ENCODE measurements at places on chromosomes 16 and 17. TPM values are rescaled to one million over a fixed set of nuclear protein-coding genes. Genes with fewer than 3 reads are reported as not detected.

- H3K36me3 ChIP-seq = no peaks in the 10 kb centered on the region
- no peak overlapping the region for H3K27ac ChIP-seq
- H3K4me1 ChIP-seq = peaks cover 9% of the 10 kb centered on the region
- H3K4me3 ChIP-seq = no peak overlapping the region
- no peaks in the 10 kb centered on the region for H3K27me3 ChIP-seq
Observed at GRCh38 chr16:82694239-82694874, 67.6 kb downstream of the CDH13 start.

- H3K36me3 ChIP-seq = no peaks in the 10 kb centered on the region
- H3K4me3 ChIP-seq = no peak overlapping the region
- H3K27me3 ChIP-seq = no peaks in the 10 kb centered on the region
- H3K4me1 ChIP-seq = peaks cover 35% of the 10 kb centered on the region
Observed at GRCh38 chr16:10738231-10739077, 5.2 kb upstream of the NUBP1 start.

GRCh38 chr16:11586378-11586855, 302 bp downstream of the LITAF start:
- H3K27me3 ChIP-seq = no peaks in the 10 kb centered on the region
- DNase-seq = no peak
- peak overlapping the region; percentile 96 for H3K27ac ChIP-seq
- peaks cover 25% of the 10 kb centered on the region for H3K4me1 ChIP-seq
- no peaks in the 10 kb centered on the region for H3K36me3 ChIP-seq
- peak overlapping the region; percentile 93 for H3K4me3 ChIP-seq

DNA sequence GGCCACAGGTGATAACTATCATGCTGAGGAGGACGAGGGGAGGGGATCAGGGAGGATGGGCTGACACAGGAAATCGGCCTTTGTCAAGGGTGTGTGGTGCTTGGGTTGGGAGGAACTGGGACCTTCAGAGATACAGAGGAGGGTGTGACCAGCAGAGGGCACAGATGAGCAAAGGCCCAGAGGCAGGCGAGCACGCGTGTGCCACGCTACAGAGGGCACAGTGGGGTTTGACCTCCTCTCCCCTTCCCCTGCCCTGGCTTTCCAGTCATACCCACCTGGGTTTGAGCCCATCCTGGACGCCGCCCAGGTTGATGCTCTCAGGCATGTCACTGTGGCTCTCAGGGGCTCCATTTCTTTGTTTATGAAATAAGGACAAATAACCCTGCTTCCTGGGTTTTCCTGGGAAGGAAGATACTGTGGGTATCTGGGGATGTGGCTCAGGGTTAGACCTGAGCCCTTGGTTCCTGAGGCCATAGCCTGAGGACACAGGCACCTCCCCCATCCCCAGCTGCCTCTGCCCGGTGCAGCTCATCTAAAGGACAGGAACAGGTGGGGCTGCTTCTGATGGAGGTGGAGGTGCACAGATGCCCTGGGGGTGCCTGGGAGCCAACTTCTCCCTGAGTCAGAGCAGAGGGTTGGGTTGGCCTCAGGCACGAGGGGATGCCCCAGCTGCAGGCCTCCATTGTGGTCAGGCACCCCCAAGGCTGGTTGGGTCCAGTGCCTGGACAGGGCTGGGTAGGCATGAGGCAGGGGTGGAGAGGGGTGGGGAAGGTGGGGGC, 51.8 kb downstream of the BEAN1 start:
- DNase-seq = peak; percentile 38
- no peaks in the 10 kb centered on the region for H3K27me3 ChIP-seq
- H3K4me3 ChIP-seq = no peak overlapping the region
- peaks cover 11% of the 10 kb centered on the region for H3K4me1 ChIP-seq
- H3K27ac ChIP-seq = no peak overlapping the region

- no peak overlapping the region for H3K4me3 ChIP-seq
- H3K27me3 ChIP-seq = no peaks in the 10 kb centered on the region
- no peak for DNase-seq
- H3K27ac ChIP-seq = no peak overlapping the region
Observed at GRCh38 chr16:79320956-79321355, 279.6 kb downstream of the MAF start.

- no peaks in the 10 kb centered on the region for H3K4me1 ChIP-seq
- H3K36me3 ChIP-seq = no peaks in the 10 kb centered on the region
- no peaks in the 10 kb centered on the region for H3K27me3 ChIP-seq
Observed at GRCh38 chr16:80614908-80615671, 74.3 kb downstream of the DYNLRB2 start.

GRCh38 chr16:85422632-85423550, 190.2 kb upstream of the GSE1 start:
- no peak overlapping the region for H3K27ac ChIP-seq
- H3K4me1 ChIP-seq = no peaks in the 10 kb centered on the region
- no peaks in the 10 kb centered on the region for H3K36me3 ChIP-seq
- no peak overlapping the region for H3K4me3 ChIP-seq
- no peak for DNase-seq

DNA sequence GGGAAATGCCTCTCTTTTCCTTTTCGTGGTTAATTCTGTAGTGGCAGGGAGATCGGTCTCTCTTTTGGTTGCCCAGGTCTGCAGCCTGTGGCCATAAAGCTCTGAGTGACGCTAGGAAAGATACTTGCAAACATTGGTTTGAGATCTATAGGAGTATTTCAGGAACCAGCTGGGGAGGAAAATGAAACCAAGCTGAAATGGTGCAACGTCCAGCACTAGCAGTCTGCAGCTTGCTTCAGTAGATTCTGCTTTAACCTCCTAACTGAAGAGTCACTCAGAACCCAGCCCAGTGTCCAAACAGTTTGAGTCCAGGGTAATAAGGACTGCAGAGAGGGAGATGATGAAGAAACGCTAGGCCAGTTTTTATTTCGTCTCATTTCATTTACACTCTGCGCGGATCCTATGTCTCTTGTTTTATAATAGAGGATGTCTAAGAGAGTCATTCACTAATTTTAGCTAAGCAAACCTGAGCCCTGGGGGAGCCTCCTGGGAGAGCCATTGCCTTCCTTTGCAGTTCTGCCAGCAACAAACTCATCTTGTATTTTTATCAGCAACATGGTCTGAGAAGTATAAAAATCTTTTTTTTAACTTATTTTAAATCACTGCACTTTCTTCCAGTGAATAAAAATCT, 12.0 kb downstream of the SP2 start:
- DNase-seq = no peak
- H3K27ac ChIP-seq = peak overlapping the region; percentile 95
- no peaks in the 10 kb centered on the region for H3K36me3 ChIP-seq

DNA sequence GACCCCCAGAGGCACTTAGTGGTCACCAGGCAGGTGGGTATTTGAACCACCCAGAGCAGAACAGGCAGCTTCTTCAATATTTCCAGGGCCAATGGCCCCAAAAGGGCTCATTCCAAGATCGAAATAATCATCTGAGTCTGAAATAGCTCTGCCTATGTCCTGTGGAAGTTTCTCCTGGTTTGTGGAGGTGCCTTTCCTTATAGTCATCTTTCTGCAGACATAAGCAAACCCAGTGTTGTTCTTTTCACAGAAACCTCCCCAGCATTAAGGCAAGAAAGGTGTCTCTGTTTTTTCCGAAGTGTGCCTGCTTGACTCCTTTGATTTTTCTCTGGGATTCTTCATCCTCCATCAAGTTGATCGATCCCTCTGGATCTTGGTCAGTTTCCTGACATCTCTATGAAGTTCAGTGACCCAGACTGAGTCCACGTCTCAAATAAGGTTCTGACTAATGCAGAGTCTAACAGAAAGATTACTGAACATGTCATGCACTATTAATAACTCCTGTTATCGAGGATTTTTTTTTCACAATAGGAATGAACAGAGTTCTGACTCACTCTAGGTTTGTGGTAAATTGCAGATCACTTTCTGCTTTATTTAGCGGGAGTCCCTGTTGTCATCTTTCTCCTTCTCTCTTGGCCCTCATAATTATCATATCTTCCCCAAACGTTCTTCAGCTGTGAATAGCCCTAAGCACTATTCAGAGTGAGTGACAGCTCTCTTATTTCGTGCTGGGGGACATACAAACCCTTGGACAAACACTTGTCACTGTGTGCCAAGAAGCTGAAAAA, 1.5 kb downstream of the LRRC3C start:
- no peak for DNase-seq
- no peaks in the 10 kb centered on the region for H3K36me3 ChIP-seq
- H3K27me3 ChIP-seq = no peaks in the 10 kb centered on the region
- peak overlapping the region; percentile 93 for H3K4me3 ChIP-seq
- H3K27ac ChIP-seq = peak overlapping the region; percentile 98

DNA sequence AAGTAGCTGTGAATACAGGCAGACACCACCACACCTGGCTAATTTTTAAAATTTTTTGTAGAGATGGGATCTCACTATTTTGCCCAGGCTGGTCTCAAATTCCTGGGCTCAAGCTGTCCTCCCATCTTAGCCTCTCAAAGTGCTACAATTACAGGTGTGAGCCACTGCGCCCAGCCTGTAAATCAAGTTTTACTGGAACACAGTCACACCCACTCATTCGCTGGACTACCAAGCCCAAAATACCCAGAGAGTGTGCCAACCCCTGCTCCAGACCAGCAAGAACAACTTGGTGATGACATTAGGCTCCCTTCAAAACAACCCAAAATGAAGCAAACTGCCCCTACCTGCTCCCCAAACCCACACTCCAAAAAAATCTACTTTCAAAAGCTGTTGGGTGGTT, 36.0 kb downstream of the TVP23A start:
- DNase-seq = no peak
- no peaks in the 10 kb centered on the region for H3K36me3 ChIP-seq
- H3K27me3 ChIP-seq = peaks cover 3% of the 10 kb centered on the region
- H3K27ac ChIP-seq = no peak overlapping the region
- H3K4me3 ChIP-seq = no peak overlapping the region

GRCh38 chr16:17753434-17753833, 282.7 kb upstream of the XYLT1 start:
- no peak overlapping the region for H3K27ac ChIP-seq
- no peaks in the 10 kb centered on the region for H3K27me3 ChIP-seq
- no peak for DNase-seq
- no peak overlapping the region for H3K4me3 ChIP-seq
- no peaks in the 10 kb centered on the region for H3K4me1 ChIP-seq

- peaks cover 56% of the 10 kb centered on the region for H3K4me1 ChIP-seq
- no peak for DNase-seq
- no peaks in the 10 kb centered on the region for H3K27me3 ChIP-seq
- H3K36me3 ChIP-seq = peaks cover 19% of the 10 kb centered on the region
Observed at GRCh38 chr16:68247400-68247799, 2.2 kb downstream of the PLA2G15 start.

DNA sequence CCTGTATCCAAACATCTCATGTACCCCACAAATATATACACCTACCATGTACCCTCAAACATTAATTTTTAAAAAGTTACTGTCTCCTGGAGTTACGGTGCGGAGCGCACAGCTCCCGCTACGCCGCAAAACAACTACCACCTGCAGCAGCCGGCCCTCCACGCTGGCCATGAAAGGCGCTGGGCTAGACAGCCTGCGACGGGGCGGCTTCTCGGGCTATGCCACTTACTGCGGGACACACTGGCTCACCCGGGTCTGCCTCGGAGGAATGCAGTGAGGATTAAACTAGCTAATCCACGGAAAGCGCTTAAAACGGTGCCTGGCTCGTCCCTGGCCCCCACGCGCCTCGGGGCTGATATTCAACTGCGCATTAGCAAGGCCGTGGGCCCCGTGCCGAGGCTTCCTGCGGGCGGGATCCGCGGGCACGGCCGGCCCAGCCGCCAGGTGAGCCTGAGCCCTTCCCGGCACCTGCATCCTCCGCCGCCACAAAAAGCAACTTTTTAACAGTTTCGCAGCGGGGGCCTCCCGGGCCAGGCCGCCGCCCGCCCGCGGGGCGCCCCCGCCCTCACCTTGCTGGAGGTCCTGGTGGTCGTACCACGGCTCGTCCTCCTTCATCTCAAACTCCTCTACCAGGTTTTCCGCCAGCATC, 633 bp downstream of the CDR2 start:
- peaks cover 46% of the 10 kb centered on the region for H3K4me1 ChIP-seq
- DNase-seq = no peak
- no peaks in the 10 kb centered on the region for H3K27me3 ChIP-seq
- H3K4me3 ChIP-seq = peak overlapping the region; percentile 79
- peak overlapping the region; percentile 73 for H3K27ac ChIP-seq

- H3K36me3 ChIP-seq = no peaks in the 10 kb centered on the region
- DNase-seq = no peak
- H3K4me1 ChIP-seq = peaks cover 3% of the 10 kb centered on the region
- H3K4me3 ChIP-seq = no peak overlapping the region
- H3K27ac ChIP-seq = peak overlapping the region; percentile 75
- H3K27me3 ChIP-seq = no peaks in the 10 kb centered on the region
Observed at GRCh38 chr17:35064516-35065215, 1.2 kb upstream of the RFFL start.

- peaks cover 22% of the 10 kb centered on the region for H3K4me1 ChIP-seq
- H3K27me3 ChIP-seq = no peaks in the 10 kb centered on the region
- peak overlapping the region; percentile 97 for H3K4me3 ChIP-seq
- H3K27ac ChIP-seq = peak overlapping the region; percentile 86
Observed at GRCh38 chr16:72092832-72093447, 480 bp downstream of the TXNL4B start.

DNA sequence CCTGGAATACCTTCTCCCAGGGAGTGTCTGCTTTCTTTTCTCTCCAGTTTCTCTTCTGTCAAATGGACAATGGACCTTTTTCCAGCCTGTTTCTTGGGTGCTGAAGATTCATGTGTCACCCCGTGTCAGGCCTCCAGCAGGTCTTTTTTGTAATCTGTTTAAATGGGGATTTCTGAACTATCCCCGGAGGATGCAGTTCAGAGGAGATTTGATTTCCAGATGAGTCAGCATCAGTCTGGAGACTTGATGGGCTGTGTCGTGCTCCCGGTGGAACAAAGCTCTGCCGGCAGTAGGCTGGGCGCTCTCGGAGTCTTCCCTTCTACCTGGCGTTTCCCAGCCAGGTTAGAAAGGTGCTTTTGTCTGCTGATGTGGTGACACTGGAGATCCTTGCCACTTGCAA, 440.6 kb downstream of the HS3ST3B1 start:
- no peaks in the 10 kb centered on the region for H3K27me3 ChIP-seq
- H3K27ac ChIP-seq = no peak overlapping the region
- no peak for DNase-seq
- no peaks in the 10 kb centered on the region for H3K36me3 ChIP-seq
- H3K4me1 ChIP-seq = no peaks in the 10 kb centered on the region

Gene CA5A
- total RNA-seq = not detected

Gene ARL5C
- 0.27 TPM for total RNA-seq

Gene MMP15
- 2.1 TPM for total RNA-seq

Gene TOM1L1
- 42.9 TPM for total RNA-seq

Gene TMC7
- 0.81 TPM for total RNA-seq

Gene IRX5
- 2.3 TPM for total RNA-seq

Gene ASPHD1
- total RNA-seq = 0.27 TPM

Gene GNG13
- total RNA-seq = not detected

Gene RDM1
- total RNA-seq = not detected

Gene ZNF286A
- total RNA-seq = 22.4 TPM

Measured in thoracic aorta (tissue), 2 donors.